ENCODE measurements at places on chromosomes 13 and 19.

- no peak for DNase-seq
Measured at GRCh38 chr13:73519396-73520116, 460.8 kb downstream of the KLF5 start.

- DNase-seq = no peak
Measured at GRCh38 chr19:33405254-33405552, 31.7 kb downstream of the CEBPG start.

DNA sequence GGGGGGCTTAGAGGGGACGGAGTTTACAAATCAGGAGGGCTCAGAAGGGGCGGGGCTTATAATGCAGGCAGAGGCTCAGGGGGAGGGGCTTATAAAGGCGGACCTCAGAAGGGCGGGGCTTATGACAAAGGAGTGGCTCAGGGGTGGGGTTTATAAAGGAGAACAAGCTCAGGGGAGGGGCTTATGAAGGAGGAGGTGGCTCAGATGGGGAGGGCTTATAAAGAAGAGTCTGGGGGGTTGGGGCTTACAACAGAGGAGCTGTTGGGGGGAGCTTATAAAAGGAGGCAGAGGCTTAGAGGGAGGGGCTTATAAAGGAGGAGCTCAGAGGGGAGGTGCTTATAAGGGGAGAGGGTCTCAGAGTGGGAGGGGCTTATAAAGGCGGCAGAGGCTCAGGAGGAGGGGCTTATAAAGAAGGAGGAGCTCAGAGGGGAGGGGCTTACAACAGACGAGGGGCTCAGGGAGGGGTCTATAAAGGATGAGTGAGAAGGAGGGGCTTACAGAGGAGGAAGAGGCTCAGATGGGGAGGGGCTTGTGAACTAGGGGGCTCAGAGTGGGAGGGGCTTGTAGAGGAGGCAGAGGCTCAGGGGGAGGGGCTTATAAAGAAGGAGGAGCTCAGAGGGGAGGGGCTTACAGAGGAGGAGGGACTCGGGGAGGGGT is 1.0 kb downstream of the SMIM24 start:
- DNase-seq = no peak

DNA sequence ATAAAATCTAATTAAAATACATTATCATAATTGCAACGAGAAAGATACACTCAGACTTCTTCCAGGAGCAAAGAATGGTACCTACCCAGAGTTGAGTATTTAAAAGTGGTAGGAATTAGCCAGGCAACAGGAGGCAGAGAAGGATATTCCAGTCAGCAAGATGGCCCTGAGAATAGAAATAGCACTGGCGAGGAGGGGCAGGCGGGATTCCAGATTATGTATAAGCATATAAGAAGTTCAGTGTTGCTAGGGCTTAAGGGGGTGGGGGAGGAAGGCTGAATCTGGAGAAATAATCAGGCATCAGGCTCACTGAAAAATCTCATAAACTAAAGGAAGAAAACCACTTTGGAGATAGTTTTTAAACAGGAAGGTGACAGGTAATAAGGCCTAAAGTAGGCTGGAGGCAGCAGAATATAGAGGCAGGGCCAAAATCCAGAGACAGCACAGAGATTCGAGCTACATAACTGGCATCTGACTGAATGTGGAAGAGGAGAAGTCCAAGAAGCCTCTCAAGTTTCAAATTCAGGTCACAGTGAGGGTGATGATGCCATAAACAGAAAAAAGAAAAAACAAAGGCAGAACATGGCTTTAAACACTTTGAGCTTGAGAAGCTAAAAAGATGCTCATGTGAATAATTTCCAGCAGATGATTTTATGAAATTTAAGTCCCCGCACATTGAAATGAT is 7.5 kb downstream of the KPNA3 start:
- DNase-seq = no peak

DNA sequence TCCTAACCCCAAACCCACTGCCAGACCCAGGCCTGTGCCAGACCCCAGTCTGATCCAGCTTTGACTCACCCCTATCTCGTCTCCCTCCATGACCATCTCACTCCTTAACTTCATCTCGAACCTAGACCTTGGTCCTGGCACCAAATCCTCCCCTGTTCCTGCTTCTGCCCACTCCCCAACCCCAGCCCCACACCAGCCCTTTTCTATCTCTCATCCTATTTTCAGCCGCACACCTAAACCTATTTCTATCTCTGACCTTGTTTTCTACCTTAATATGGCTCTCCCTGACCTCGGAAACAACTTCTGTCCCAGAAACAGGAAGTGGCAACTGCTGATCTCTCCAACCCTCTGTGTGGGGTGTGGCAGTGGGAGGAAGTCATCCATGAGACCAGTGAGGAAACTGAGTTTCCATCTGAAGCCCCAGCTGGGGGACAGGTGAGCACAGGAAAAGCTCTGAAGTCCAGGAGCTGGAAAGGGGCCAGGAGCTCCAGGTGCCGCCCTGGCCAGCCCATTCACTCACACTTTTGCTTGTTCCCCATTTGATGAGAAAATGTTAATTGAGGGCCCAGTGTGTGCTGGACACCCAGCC is 13.7 kb downstream of the PTH2 start:
- DNase-seq = no peak

- no peak for DNase-seq
Measured at GRCh38 chr13:111572956-111573761, 252.7 kb downstream of the TEX29 start.

DNA sequence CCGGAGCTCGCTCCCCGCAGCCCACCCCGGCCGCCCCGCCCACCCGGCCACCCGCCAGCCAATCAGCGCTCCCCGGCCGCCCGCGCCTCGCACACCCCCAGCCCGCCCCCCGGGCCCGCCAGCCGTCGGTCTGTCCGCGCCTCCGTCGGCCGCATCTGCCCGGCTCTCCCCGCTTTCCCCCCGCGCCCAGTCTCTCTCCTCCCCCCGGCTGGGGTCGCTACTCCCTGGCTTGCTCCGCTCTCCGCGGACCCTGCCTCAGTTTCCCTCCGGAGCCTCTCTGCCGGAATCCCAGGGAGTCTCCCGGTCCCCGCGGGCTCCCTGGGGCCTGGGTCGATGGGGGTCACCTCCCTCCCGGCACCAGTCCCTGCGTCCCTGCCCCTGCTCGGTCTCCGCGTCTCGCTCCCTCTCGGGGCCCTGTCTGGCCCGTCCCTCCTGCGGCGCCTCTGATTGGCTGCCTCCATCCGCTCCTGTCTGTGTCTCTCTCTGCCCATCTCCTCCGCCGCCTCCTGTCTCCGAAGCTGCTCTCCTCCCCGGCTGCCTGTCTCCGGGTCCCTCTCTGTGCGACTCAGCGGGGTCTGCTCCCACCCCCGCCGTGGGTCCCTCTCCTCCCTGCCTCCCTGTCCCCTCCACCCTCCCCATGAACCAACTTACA is 484 bp downstream of the IL11 start:
- DNase-seq = no peak

- no peak for DNase-seq
Measured at GRCh38 chr13:71860547-71861138, 6.4 kb downstream of the DACH1 start.

DNA sequence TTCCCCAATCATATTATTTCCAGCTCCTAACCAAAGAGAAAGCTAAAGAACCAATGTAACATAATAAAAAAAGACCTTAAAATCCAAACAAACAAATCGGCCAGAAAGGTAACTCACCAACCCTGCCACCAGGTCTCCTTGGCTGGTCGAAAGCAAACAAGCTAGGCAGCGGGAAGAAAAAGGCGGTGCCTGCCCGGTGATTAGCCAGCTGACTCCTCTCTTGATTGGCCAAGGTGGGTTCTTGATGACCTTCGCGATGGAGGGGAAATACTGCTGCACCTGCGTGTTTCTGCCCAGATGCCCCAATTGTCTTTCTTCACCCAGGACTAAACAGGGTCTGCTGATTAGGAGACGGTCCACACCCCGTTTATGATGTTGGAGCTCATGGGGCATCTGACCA is at the start of gene NLRP11:
TSS of gene NLRP11 (minus strand) at position 154 of the 400 bp plus-strand sequence. CDS start 13,825 bp downstream, outside the sequence.
- no peak for DNase-seq

- no peak for DNase-seq
Measured at GRCh38 chr19:30978639-30979038, 370.6 kb downstream of the TSHZ3 start.

DNA sequence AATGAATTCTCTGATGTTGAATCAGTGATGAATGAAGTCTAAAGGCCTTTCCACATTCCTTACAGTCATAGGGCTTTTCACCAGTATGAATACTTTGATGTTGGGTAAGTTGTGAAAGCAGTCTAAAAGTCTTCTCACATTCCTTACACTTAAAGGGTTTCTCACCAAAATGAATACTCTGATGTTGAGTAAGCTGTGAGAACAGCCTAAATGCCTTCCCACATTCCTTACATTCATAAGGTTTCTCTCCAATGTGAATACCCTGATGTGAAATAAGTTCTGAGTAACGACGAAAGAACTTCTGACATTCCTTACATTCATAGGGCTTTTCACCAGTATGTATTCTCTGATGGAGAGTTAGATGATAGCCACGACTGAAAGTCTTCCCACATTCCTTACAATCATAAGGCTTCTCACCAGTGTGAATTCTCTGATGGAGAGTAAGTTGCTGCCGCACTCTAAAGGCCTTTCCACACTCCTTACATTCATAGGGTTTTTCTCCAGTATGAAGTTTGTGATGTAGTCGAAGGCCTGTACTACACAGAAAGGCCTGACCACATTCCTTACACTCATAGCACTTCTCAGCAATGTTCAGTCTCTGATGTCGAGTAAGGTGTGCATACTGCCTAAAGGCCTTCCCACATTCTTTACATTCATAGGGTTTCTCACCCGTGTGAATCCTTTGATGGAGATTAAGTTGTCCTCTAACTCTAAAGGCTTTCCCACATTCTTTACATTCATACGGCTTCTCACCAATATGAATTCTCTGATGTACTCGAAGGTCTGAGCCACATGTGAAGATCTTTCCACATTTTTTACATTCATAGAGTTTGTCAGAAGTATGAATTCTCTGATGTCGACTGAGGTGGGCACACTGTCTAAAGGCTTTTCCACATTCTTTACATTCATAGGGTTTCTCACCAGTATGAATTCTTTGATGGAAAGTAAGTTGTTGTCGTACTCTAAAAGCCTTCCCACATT is 19.9 kb downstream of the ZFP30 start:
- DNase-seq = no peak

- DNase-seq = no peak
Measured at GRCh38 chr13:44199627-44200207, 173.9 kb upstream of the SERP2 start.

- no peak for DNase-seq
Measured at GRCh38 chr13:93527748-93528297, 301.2 kb downstream of the GPC6 start.

GRCh38 chr13:77415253-77416071 is 88.6 kb upstream of the MYCBP2 start:
- DNase-seq = no peak

DNA sequence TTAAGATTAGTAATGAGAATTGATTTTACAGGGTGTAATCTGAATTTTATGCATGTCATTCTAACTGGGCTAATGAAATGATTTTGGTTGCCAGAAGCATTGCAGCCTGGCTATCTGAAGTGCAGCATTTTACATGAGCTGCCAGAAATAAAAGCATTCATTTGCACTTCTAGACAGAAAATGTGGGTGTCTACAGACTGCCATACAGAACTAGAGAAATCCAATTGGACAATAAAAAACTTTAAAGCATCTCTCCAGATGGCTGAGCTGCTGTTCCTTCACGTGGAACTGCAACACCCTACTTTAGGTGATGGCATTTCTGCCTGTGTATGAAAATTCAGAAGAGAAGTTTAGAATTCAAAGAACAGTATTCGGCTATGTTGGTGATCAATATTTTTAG is 450.1 kb upstream of the SLITRK1 start:
- DNase-seq = no peak

GRCh38 chr13:72565893-72566292 is 161.5 kb downstream of the MZT1 start:
- DNase-seq = no peak

- no peak for DNase-seq
Measured at GRCh38 chr13:97537110-97537509, 103.1 kb downstream of the RAP2A start.

DNA sequence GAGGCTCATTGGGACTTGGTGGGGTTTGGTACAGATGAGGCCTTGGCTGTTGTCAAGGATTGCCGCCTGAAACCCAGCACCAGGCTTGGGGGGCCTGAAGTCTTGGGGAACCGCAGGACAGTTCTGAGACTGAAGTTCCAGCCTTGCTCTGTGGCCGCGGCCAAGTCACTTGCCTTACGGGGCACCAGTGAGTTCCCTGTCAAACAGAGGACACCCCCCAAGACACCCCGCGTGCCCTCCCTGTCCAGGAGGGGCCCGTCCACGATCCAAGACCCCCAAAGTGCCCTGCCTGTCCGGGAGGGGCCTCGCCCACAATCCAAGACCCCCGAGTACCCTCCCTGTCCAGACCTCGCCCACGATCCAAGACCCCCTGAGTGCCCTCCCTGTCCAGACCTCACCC is 2.5 kb downstream of the CDC34 start:
- no peak for DNase-seq

DNA sequence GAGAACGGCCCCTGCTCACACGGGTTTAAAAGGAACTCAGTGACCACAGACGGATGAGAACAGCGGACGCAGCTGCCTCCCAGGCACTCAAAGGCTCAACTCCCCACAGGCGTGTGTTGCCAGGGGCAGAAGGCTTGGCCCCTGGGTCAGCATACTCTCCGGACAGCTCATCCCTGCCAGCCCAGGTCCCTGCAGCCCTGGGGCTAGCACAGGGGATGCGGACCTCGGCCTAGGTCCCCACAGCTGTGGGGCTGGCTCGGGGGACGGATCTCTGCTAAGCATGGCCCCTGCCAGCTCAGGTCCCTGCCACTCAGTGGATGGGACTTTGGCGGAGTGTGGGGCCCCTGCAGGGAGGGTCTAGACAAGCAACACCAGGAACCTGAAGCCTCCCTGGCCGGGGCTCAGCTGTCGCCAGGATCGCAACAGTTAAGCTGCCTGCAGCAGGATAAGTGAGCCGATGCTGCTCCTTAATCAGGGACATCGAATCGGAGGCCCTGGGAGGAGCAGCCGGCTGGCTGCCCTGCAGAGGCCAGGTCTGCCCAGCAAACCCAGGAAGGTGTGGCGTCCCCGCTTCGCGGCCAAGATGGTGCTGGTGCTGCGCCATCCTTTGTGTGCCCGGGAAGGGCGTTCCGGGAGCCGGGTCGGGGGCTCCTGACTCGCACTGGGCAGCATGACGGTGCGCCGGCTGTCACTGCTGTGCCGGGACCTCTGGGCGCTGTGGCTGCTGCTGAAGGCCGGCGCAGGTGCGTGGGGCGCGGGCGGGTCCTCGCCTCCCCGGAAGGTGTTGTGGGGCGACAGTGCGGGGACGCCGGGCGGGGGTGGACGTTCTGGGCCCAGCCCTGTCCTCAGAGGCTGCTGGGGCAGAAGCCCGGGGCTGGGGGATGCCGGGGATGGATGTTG is 32.5 kb downstream of the MCF2L start:
- no peak for DNase-seq

DNA sequence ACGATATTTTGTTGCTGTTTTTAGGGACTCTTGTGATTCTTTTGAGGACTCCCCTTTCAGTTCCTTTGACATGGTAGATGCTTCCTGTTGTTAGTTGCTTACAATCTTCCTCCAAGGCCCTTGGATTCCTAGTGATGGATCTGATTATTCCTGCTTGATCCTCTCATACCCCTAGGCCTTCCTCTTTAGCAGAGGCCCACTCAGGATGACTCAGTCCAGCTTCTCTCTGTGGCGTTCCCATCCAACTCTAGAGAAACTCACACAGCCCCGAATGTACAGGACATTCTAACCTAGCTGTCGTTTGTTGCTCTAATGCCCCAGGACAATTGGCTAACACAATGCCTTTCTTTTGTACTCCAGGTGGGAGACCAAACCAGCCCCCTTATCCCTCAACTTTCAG is 191.4 kb downstream of the POSTN start:
- DNase-seq = no peak

- no peak for DNase-seq
Measured at GRCh38 chr19:18532168-18532890, 10.5 kb upstream of the ELL start.

- DNase-seq = no peak
Measured at GRCh38 chr13:102100234-102100633, 301.6 kb downstream of the FGF14 start.
